ENCODE measurements at places on chromosomes 5 and 9.

DNA sequence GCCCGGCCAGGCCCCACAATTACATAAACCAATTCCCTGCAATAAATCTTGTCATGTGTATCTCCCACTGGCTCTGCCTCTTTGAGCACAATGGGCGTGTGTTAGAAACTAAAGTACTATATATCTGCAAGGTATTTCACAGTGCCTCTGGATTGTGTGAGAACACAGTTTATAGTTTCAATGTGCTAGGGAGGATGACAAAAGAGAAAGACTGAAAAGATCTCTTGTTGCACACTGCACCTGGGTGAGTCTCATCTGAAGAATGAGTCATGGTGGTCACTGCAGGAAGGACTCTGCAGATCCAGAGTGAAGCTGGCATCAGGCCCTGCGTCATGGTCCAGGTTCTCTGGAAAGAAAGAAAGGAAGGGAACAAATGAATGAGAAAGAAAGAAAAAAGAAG, 20.7 kb upstream of the CTSV start:
- DNase-seq: no peak

DNA sequence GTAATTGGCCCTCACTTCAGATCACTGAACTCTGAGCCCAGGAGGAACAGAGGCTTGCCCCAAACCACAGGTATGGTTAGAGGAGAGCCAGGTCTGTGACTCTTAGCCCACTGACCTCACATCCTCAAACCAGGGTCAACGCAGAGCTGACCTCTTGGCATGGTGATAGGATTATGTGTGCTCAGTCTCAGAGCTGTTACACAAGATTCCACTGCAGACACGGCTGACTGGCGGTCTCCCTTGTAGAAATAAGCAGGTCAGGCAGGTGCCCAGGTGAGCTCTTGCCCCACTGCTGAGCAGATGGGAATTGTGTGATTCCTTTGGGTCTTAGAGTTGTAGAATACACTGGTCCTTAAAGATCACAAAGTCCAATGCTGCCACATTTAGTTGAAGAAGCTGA, 66.0 kb upstream of the PITX1 start:
- no peak for DNase-seq

GRCh38 chr5:87132696-87133095, 135.0 kb upstream of the RASA1 start:
- DNase-seq: no peak

GRCh38 chr9:29939559-29939958, 2366.3 kb upstream of the C9orf72 start:
- DNase-seq: no peak

DNA sequence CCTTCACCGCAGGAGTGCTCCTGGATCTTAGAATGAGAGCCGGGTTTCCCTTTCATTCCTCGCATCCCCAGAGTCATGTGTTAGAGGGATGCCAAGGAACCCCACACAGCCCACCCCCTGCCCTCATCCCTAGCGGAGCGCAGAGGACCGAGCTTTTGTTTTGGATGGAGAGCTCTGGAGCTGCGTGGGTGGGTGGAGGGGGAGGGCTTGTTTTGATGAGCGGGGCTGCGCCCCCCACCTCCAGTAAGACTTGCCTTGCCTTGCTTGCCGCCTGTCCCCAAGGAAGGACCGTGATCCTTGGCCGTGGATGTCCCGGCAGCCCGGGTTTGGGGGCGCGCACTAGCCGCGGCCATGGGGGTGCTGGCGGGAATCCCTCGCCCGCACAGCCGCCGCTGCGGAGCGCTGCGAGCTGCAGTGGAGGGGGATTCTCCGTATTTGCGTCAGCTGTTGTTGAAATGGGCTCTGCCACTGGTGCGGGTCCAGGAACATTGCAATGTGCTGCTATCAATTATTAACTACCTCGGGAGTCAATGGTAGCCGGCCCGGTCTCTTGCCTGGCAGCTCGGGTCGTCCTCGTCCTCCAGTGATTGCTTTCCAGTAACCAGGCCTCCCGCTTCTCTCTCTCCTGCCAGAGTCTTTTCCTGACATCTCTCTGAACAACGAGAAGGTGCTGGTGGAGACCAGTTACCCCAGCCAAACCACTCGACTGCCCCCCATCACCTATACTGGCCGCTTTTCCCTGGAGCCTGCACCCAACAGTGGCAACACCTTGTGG, 1.0 kb downstream of the EGR1 start:
- no peak for DNase-seq

DNA sequence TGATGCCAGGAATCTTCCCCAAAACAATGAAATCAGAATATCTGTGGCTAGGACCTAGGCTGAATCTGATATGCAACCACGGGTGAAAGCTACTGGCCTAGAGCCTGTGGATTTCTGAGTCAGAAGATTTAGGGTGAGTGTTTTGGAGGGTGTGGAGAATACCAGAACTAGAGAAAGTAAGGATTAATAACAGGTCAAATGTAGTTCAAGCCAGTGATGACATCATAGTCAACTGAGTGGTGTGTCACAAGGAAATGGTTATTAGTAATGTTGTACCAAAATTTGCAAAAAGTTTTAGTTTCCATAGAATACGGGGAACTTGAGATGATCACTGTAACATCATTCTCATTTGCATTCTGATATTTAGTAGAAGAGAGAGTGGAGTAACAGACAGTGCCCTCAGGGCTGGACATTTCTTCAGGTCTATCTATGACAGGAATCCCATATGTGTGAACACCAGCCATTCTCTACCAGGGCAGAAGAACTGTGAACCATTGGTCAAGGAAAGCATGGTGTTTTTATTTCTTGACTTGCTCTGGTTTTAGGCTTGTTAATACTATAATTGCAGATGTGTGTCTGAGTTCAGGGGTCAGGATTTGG, 3.7 kb downstream of the GALNT12 start:
- DNase-seq: no peak

DNA sequence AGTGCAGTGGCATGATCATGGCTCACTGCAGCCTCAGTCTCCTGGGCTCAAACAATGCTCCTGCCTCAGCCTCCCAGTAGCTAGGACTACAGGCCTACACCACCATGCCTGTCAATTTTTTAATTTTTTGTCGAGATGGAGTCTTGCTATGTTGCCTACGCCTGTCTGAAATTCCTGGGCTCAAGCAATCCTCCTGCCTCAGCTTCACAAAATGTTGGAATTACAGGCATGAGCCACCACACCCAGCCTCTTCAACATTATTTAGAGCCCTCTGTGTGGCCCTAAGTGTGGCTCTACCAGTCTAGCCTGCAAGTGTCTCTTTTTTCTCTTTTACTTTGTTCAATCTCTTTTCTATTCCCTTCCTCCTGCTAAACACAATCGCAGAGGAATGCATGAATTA, 154.4 kb upstream of the EPB41L4A start:
- no peak for DNase-seq

- DNase-seq: peak; percentile 66
Observed at GRCh38 chr9:127503947-127504886, 52.9 kb downstream of the LRSAM1 start.

GRCh38 chr5:43840424-43841125, 237.6 kb downstream of the NNT start:
- DNase-seq: no peak

DNA sequence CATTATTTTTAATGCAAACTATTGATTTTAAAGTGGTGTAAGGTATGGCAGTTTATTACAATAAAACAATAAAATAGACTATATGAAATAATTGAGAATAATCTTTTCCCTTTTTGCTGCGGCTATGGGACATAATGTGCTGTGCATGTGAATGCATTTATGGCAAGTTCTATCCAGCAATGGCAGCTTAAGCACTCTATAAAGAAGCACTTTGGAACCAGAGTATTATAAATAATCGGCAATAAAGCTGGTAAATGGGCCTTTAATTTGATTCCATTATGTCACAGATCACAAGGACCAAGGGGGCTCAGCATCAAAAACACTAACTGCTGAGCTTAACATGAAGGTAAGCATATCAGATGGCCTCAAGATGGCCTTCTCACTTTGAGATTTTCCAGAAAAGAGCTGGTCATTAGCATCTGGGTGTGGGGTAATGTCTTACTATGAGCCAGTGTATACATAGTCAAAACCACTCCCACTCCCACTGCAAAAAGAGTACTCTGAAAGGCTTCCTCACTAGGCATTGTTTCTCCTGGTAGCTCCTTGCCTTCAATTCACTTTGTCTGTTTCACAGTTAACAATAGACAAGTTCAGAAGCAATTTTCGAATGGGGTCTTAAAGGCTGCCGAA, 97.1 kb upstream of the ASTN2 start:
- no peak for DNase-seq

DNA sequence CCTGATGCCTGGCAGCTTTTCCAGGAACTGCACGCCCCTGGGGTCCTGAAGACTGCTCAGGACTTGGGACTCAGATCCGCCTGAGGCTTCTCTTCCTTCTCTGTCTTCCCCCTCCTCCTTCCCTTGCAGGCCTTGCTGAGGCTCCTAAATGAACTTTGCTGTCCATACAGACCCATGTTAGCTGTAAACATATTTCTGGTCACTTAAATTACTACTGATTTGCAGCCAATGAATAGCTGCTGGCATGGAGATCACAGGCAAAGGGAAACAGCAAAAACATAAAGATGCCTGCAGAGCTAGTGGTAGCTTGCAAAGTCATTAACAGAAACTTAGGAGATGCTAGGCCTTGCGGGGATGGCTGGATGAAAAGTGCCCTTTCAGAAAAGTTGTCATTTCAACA, 261.9 kb downstream of the GADD45G start:
- no peak for DNase-seq

DNA sequence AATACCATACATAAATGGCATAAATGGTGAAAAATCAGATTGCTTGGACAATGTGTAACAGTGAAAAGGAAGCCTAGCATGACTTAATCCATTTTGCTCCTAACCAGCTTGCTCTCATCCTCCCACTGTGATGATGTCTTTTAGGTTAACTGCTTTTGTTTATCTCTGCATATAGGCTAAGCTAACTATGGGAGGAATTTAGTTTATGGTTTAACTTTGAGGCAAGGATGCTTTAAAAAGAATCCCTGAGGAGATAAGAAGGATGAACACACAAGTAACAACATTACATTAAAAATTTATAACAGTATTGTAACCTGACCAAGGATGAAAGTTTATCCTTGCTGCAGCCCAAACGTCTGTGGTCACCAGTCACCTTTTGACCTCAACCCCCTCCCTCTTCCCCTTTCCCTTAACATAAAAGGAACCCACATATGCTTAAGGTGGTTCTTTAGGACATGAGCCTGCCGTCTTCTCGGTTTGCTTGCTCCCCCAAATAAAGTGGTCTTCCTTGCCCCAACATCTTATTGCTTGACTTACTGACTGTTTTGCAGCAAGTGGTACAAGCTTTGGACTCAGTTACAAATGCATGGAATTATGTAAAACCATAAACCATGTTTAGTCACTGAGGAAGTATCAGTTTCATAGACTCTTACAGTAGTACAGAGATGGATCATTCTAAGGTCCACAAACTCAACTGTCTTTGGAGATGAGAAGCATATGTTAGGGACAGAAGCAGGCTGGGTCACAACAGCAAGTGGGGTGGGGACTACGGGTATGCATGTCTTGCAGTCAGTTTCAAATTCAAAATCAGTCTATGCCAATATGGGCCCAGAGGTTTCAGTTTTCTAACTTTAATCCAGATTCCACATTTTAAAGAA, 31.3 kb downstream of the AGXT2 start:
- no peak for DNase-seq

- DNase-seq: no peak
Observed at GRCh38 chr5:138610918-138611677, 35.9 kb upstream of the HSPA9 start.

GRCh38 chr9:134838651-134839454, 41.8 kb upstream of the FCN2 start:
- no peak for DNase-seq

GRCh38 chr9:693201-694091, 148.1 kb upstream of the DMRT1 start:
- no peak for DNase-seq

- DNase-seq: no peak
Observed at GRCh38 chr5:90169078-90169477, 240.5 kb downstream of the CETN3 start.

DNA sequence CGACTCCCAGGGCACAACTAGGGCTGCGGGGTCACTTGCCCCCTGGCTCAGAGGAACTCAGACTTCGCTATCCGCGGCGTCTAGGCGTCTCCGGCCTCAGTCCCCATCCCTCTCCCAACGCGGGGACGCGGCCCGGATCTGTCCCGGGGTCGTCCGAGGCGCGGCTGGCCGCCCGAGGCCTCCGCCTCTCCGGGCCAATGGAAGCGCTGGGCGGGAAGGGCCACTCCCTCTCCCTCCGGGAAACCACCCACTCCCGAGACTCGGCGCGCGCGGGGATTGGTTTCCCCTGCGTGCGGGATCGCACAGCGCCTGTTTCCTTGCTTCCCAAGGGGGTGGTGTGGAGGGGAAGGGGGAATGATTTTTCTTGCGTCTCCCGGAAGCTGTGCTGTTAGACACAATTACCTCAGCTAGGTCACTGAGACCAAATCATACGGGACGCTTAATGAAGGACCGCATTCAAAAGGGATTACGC, 38.3 kb downstream of the NR2F1 start:
- DNase-seq: no peak

- no peak for DNase-seq
Observed at GRCh38 chr9:116178481-116179211, 25.1 kb downstream of the PAPPA start.

DNA sequence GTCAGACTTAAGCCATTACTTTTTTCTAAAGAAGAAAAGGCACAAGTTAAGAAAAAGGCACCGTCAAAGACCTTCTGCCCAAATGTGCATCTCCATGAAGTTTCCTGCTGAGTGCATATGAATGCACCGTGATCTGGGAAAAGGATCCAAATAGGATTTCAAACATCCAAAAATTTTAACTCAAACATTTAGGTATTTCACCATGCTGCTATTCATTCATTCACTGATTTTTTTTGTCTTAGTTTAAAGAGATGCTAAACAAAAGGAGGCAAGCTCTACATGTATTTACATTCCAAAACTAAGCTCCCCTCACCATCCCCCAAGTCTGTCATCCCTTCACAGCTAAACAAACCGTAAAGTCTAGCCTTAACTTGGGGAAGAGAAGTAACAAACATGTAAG, 291.9 kb downstream of the ARL15 start:
- no peak for DNase-seq

DNA sequence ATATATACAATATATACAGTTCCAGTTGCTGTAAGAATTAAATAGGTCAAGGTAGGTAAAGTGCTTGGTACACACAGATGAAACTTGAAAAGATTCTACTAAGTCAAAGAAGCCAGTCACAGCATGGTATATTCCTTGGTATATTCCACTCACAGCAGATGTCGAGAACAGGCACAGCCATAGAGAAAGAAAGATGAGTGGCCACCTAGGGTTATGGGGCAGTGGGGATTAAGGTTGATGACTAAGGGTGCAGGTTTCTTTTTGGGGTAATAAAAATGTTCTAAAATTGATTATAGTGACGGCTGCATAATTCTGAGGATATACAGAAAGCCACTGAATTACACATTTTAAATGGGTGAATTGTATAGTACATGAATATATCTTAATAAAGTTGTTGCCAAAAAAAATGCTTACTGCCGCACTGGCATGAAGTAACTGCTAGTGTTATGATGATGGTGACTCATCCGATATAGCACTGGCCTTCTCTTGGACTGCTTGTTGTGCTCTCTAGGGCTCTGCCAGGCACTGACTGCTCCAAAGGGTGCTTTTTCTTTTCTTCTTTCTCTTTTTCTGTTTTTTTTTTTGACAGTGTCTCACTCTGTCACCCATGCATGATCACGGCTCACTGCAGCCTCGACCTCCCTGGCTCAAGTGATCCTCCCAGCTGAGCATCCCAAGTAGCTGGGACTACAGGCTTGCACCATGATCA, 23.5 kb downstream of the TBC1D2 start:
- DNase-seq: no peak

GRCh38 chr5:150153957-150154617, 1.6 kb downstream of the PDGFRB start:
- no peak for DNase-seq

Data from activated CD4-positive, alpha-beta T cell treated with anti-CD3 and anti-CD28 coated beads for 24 hours (primary cell).